Placental epithelial cell (primary cell): ENCODE measurements at places on chromosomes 2 and 18. TPM values are rescaled to one million over a fixed set of nuclear protein-coding genes. Genes with fewer than 3 reads are reported as not detected.

The GAD1 gene
- total RNA-seq: 1.3 and 4.3 TPM in 2 replicates

The ATP6V1B1 gene
- total RNA-seq: not detected in 2 replicates

The REG1B gene
- total RNA-seq: not detected in 2 replicates

The TSHZ1 gene
- 11.8 and 14.4 TPM in 2 replicates for total RNA-seq

The LCT gene
- total RNA-seq: under 0.01 TPM in 1 of 2 replicates, not detected in the other

The SETBP1 gene
- 18.5 and 24.9 TPM in 2 replicates for total RNA-seq

The RSAD2 gene
- under 0.01 TPM in 1 of 2 replicates, not detected in the other for total RNA-seq

The PPP4R1 gene
- total RNA-seq: 143 and 146 TPM in 2 replicates

The AQP12A gene
- total RNA-seq: not detected in 2 replicates

The PROKR1 gene
- not detected in 2 replicates for total RNA-seq

The STPG4 gene
- total RNA-seq: 1.2 and 2.9 TPM in 2 replicates

The COLEC12 gene
- under 0.01 TPM in 1 of 2 replicates, not detected in the other for total RNA-seq

The ZEB2 gene
- total RNA-seq: 0.22 and 1.2 TPM in 2 replicates

The STK39 gene
- 5.1 and 5.6 TPM in 2 replicates for total RNA-seq

The CCBE1 gene
- total RNA-seq: under 0.01 and 0.11 TPM in 2 replicates

The CCDC88A gene
- total RNA-seq: 13.9 and 16.5 TPM in 2 replicates

The LIMS4 gene
- total RNA-seq: 4.0 TPM in 1 of 2 replicates, not detected in the other

The PPP1R1C gene
- 4.1 and 5.5 TPM in 2 replicates for total RNA-seq

The TACR1 gene
- not detected in 2 replicates for total RNA-seq

The PLCL1 gene
- under 0.01 and 0.11 TPM in 2 replicates for total RNA-seq

The HMSD gene
- not detected in 2 replicates for total RNA-seq

The MROH2A gene
- total RNA-seq: not detected in 2 replicates

The MC2R gene
- not detected in 2 replicates for total RNA-seq

The EGR4 gene
- total RNA-seq: not detected in 2 replicates

The DES gene
- total RNA-seq: under 0.01 TPM in 1 of 2 replicates, not detected in the other

The MALT1 gene
- 51.4 and 70.3 TPM in 2 replicates for total RNA-seq

The ERICH2 gene
- total RNA-seq: not detected in 2 replicates

The FAM110C gene
- 2.4 and 3.5 TPM in 2 replicates for total RNA-seq

The TWIST2 gene
- total RNA-seq: 0.33 and 0.79 TPM in 2 replicates

The PPP3R1 gene
- total RNA-seq: 14.5 and 18.3 TPM in 2 replicates

The TXNL1 gene
- total RNA-seq: 16.9 and 29.9 TPM in 2 replicates

The REEP1 gene
- total RNA-seq: under 0.01 and 0.65 TPM in 2 replicates
